ENCODE measurements at places on chromosomes 2 and 18.

DNA sequence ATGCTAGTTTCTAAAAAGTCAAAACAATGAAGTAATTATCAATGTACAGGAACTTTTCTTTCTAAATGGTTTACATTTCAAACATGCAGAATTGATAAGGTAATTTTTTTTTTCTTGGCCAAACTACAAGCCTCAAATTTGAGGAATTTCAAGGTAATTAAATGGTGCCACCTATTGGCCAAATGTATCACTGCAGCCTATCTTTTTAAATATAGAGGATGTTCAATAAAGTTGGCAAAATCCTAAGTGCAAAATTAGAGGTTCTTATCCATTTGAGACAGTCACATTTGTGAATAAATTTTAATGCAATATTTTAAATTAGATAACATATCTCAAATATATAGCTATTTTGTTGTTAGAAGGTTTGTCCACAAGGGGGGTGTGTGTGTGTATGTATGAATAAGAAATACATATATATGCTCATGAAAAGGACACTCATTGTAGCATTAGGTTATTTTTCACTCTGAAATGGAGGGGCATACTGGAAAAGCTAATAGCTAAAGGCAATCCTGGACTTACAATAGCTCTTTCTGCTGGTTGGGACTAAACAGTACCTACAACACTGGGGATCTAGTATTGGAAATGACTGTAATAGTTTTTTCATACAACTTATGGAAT is 26.2 kb downstream of the MMADHC start:
- no peak for DNase-seq

- DNase-seq: no peak
Measured at GRCh38 chr2:161870401-161870930, 203.5 kb downstream of the DPP4 start.

GRCh38 chr2:2286592-2286991 is 44.5 kb downstream of the MYT1L start:
- no peak for DNase-seq

DNA sequence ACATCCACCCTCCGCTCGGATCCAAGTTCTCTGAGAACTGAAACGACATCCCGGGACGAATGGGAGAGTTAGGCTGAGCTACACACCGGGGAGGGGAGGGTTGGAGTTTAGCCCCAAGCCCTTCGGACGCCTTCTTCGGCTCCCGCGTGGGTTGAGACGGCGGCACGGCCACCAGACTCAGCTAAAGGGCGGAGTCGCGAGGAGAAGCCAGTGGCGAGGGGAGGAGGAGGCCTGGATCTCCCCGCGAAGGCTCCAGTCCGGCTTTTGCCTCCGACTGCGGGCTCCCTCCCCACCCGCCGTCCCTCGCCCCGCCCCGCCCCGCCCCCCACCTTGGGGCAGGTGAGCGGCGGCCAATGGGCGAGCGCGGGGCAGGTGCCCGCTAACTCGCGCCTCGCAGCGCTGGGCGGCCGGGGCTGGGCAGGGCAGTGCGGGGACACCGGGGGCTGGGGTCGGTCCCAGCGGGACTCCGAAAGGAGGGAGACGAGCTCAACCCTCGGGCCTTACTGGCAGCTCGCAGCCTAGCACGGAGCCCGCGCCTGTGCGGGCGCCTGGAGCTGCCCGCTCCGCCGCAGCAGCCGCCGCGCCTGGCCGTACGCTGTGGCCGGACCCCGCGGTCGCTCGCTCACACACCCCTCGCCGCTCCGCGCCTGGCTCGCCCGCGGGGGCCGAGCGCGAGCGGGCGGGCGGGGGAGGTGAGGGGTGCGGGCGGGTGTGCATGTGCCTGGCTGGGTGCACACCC is at the start of gene EMX1:
TSS of gene EMX1 (plus strand) at position 382 of the 739 bp plus-strand sequence. CDS start at position 716, 334 bp downstream.
- DNase-seq: no peak

GRCh38 chr2:160289831-160290230 is 89.8 kb upstream of the ITGB6 start:
- no peak for DNase-seq

- DNase-seq: no peak
Measured at GRCh38 chr2:219576505-219577388, 4.6 kb downstream of the INHA start.

- no peak for DNase-seq
Measured at GRCh38 chr2:22481486-22482259, 903.3 kb upstream of the KLHL29 start.

DNA sequence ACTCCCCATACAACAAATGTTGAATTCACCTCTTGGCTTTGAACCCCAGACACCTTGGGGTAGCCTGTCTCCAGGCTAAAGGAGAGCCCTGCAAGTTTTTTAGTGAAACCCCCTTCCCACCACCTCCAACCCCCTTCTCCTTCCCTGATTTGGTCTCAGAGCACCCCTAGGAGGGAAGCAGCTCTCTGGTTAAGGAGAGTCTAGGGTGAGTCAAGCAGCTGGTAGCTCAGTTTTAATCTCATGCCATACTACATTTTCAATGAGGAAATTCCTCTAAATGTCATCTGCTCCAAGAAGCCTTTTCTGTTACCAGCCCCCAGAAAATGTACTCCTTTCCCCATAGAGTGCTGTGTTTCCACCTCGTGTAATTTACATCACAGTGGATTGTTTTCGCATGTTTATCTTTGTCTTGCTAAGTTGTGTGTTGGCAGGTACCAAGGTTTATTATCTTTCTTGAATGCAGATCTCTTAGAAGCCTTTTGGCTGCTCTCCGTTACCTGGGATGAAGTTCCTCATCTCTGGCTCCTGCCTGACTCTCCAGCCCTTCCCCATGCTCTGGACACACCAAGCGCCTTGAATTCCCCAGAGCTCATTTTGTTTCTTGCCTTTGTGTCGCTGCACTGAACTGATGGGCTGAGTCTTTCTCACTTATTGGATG is 82.2 kb downstream of the ASAP2 start:
- no peak for DNase-seq

GRCh38 chr2:221600388-221600787 is 28.3 kb upstream of the EPHA4 start:
- DNase-seq: no peak

GRCh38 chr2:129619471-129619870 is 360.0 kb upstream of the RAB6C start:
- DNase-seq: no peak

DNA sequence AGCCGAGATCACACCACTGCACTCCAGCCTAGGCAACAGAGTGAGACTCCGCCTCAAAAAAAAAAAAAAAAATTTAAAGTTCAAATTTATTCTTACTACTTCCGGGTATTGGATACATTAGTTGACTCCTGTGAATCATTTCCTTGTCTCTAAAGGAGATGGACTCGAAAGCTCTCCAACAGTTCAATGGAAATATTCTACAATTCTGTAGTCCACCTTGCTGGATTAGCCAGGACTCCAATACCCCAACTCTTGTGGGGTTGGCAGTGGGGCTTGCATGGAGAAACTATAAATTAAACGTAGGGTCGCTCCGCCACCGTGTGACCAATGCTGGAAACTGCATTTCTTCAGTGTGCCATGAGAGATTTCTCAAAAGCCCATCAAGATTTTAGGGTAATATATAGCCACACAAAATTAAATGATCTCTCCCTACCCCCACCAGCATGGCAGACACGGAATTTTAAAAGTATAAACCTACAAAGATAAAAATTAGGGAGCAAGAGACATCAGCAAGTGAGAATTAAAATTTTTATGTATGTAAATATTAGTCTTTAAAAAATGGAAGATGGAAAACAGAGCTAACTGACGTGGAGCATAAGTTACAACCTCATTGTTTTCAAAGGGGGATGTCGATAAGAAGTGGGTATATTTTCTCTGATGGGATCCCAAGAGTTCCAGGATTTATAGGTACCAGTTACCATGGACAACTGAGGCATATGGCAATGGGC is 27.8 kb upstream of the GAREM2 start:
- peak; percentile 19 for DNase-seq

DNA sequence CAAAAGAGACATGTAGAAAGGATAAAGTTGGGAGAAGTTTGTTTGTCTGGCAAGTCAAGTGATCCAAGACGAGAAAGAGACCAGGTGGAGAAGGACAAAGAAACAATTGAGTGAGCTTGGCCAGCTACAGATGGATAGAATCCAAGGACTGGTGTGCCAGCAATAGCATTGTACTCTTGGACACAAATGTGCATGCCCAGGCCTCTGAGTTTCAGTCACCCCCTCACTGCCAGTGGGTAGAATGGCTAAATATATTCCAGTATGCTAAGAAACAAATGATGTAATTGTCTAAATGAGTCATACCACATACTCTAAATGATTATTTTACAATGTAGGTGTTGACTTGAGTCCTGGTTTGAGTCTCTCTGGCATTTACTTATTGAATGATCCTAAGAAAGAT is 881.3 kb downstream of the LRRTM4 start:
- DNase-seq: peak; percentile 29

DNA sequence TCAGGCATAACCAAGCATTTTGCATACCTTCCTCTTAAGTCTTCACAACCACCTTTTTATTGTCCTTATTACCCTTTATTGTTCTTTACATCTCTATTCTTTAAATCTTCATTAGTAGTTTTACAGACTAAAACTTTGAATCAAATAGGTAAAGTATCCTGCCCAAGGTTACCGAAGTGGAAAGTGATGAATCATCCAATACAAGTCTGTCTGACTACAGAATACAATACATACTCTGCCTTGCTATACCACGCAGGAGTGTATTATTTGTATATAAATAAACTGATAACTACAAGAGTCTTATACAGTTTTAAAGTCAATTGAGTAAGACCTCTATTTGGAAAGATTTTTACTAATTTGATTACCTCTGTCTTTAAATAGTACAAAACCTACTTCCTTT is 196.0 kb downstream of the ZEB2 start:
- no peak for DNase-seq

DNA sequence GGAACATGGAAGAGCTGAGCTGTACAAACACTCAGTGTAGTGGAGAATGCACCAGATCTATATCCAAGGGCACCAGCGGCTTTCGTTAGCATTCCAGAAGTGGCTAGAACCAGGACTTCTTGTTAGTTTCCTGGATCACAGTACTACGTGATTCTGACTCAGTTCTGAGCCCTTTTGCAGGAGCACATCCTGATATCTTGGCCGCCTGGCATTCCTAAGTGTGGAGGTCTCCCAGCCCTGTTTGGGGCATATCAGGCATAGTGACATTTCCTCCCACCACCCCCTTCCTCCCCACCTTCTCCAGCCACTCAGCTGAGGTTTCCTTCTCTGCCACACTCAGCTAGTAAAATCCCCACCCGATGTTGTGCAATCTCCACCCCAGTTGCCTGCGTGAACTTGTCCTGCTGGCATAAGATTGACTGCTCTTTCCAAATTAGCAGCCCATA is 63.4 kb downstream of the BMP10 start:
- no peak for DNase-seq

GRCh38 chr2:187362151-187362550 is 85.9 kb downstream of the CALCRL start:
- DNase-seq: no peak

DNA sequence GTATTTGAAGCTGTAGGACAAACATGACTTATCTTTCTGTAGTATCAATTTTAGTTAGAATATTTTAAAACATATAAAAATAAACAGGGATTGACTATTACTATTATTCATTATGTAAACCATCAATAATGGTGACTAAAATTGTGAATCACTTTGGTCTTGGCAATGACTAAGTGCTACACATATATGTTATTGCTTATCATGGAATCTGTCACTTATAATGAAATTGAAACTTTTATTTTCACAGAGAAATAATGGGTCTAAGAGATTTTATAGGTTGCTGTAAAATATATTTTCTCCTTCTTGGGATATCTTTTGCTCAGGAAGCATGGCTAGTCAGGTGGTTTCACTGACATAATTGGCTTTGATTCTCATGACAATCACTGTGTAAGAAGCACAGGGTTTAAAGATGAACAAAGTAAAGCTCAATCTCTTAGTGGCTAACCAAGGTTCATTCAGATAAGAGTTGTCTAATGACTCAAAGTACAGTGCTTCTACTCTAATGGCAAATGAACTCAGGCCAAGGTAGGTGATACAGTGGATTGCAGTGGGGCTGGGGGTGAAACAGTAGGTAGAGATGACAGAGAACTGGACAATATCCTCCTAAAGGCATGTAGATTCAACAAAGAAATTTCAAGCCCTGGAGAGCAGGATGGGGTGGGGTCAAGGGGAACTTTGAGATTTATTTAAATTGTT is 98.6 kb upstream of the FANCL start:
- no peak for DNase-seq

GRCh38 chr2:144356402-144356801 is 163.5 kb downstream of the ZEB2 start:
- no peak for DNase-seq

GRCh38 chr2:121505986-121506586 is 24.6 kb upstream of the RNU4ATAC start:
- DNase-seq: no peak

GRCh38 chr2:25116956-25117355 is 51.4 kb downstream of the POMC start:
- DNase-seq: no peak

- no peak for DNase-seq
Measured at GRCh38 chr2:113858764-113859163, 31.1 kb upstream of the ACTR3 start.

DNA sequence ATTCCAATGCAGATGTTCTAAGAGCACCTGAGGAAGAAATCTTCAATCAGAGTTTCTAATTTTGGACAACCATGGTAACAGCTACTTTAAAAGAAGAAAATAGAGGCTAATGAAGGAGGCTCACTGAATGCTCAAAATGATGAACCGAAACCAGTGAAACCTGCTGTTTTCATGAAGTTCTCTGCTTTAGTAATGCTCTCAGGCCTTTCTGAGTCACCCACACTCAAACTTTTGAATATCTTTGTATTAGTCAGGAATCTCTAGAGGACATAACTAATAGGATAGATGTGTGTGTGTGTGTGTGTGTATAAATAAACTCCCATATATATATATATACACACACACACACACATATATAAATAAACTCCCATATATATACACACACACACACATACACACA is 76.9 kb upstream of the RIT2 start:
- DNase-seq: no peak

- no peak for DNase-seq
Measured at GRCh38 chr18:68507781-68508180, 207.1 kb downstream of the TMX3 start.

- DNase-seq: no peak
Measured at GRCh38 chr2:215900203-215900611, 113.1 kb downstream of the MREG start.

GRCh38 chr2:179106342-179106675 is 56.4 kb upstream of the CCDC141 start:
- DNase-seq: no peak

DNA sequence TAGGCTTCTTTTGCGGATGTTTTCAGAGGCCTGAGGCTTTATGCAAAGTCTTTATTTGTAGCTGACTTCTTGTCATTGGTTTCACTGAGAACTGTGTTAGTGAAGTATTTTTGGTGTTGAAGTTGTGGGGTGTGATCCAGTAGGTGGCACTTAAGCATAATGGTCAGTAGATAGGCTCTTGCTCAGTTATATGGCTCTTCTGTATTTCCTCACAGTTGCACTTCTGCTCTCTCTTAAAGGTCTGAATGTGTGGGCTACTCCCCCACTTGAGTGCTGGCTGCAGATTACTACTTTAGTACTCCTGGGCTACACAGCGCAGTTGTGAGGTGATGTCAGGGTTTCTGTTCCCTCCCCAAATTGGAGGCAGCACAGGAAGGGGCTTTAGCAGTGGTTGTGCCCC is 133.8 kb upstream of the SCN7A start:
- no peak for DNase-seq

Measured in substantia nigra (tissue), 51 donors.